Thyroid gland (tissue), 4 donors: ENCODE measurements at places on chromosomes 6 and 20.
A peak's percentile ranks its signal among the peaks of the same experiment; 100 is the strongest.

- DNase-seq: no peak
Measured at GRCh38 chr6:22457996-22458395, 111.4 kb upstream of the HDGFL1 start.

GRCh38 chr20:58202044-58202443, 26.4 kb downstream of the ANKRD60 start:
- DNase-seq: no peak

DNA sequence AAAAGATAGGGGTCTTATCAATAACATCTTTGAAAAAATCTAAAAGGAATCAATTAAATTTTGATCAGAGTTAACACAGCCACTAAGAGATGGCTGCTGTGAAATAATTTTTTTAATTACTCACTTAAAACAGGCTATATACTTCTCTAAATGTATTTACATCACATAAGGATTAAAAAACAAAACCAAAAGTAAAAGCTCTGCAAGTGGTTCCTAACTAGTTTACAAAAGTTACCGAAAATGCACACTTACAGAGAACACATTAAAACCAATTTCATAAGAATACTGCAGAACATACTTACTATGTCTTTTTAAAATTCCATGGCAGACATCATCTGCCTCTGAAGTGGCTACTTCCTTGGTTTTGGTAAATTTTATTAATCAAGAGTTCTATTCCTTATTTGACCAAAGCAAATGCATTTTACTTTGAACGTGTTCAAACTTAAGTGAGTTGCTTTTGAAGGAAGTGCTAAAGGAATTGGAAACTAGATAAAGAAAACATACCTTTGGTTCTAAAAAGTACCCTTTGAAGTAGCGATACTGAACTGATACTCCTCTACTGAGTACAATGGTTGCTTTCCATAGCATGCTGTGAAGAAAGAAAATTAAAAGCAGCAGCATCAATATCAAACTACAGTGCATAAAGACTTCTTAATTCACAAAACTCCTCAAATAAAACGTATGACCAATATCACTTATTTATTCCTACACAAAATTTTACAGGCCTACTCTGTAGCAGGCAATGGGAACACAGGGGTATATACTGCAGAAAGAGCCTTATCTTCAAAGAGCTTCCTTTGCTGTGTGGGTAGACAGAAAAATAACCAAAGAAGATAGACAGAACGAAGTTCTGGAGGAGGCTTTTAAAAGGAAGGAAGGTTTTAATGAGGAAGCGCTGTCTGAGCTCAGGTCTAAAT, 157.1 kb upstream of the SHLD1 start:
- no peak for DNase-seq

DNA sequence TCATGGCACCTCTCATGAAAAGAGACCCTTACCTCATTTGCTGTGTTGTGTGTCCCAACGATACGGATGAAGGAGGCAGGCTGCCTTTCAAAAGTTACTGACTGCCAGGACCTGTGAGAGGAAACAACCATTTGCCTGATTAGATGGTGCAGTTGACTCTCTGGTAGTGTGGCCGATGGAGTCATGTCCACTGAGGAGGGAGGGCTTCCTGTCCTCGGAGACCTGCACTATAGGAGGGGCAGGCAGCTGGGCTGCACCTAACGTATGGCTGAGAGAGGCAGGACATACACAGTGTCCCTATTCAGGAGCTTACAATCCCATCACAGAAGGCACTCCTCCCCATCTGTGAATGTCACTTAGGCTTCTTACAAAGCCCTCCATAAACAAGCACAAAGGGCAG, 373.0 kb downstream of the ZFAND3 start:
- DNase-seq: no peak

DNA sequence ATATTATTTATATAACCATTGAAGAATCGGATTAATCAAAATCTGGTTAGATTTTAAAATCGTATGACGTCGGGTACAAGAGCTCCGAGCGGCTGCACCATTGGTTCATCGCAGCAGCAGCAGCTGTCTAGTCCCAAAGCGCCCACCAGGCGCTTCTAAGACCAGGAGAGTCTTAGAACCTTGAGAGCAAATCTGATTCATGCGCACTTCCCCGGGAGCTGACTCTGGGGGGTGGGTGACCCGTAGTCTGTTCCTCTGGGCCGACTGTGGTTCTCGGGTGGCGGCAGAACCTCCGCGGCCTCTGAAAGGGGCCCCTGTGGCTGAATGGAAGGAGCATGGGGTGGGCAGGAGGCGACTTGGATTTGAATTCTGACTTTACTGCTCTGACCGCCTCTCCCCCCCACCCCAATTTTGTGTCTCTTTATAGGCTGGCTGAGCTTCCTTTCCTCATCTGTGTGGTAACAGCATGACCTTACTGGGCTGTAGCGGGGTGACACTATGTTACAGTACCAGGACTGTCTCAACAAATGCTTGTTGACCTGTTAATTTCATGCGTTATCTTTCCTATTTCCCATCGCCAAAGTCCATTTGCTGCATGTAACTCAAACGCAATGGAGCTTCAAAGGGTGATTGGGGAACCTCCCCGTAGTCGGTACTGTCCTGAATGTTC, 119.7 kb downstream of the RTN4IP1 start:
- DNase-seq: no peak

GRCh38 chr6:103344554-103345163, 1515.1 kb downstream of the HACE1 start:
- DNase-seq: no peak

GRCh38 chr20:49345524-49345923, 67.7 kb upstream of the ZNFX1 start:
- no peak for DNase-seq

GRCh38 chr6:143967706-143968376, 40.2 kb downstream of the PLAGL1 start:
- no peak for DNase-seq

- no peak for DNase-seq
Measured at GRCh38 chr20:22341508-22341907, 242.9 kb downstream of the FOXA2 start.

- DNase-seq: no peak
Measured at GRCh38 chr6:15416932-15417509, 171.2 kb downstream of the JARID2 start.

- no peak for DNase-seq
Measured at GRCh38 chr6:6881438-6882225, 226.1 kb upstream of the RREB1 start.

- no peak for DNase-seq
Measured at GRCh38 chr20:10861619-10862018, 187.8 kb upstream of the JAG1 start.

- DNase-seq: no peak
Measured at GRCh38 chr20:46423882-46424482, 17.6 kb upstream of the ELMO2 start.

- DNase-seq: no peak
Measured at GRCh38 chr6:150516199-150516598, 83.5 kb upstream of the PLEKHG1 start.

DNA sequence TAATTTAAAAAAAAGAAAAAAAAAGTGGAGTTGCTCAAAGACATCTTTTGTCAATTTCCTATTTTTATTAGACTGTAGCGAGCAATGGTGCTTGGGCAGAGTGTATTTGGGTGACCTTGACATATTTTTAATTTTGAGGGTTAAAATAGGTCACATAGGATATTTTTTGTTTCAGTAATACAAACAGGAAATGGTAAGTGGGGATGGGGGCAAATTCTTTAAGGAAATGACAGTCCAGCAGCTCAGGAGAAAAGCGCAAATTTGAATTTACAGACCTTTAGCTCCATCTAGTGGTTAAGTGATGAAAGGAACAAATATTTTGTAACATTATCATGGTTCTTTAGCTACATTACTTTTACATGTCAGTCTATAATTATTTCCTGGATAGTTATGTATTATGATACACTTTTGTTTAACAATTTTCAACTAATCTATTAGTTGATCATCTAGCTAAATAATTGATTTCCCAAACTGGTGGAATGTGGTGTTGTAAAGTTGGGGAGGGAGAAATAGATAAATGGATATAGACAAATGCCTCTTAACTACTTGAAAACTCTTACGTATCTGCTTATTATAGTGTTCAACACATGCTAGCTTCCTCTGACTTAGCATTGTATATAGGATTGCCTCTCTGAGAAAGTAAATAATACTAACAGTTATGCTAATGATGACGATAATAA, 10.0 kb downstream of the CITED2 start:
- DNase-seq: no peak

- no peak for DNase-seq
Measured at GRCh38 chr6:14276667-14277404, 159.3 kb downstream of the CD83 start.

DNA sequence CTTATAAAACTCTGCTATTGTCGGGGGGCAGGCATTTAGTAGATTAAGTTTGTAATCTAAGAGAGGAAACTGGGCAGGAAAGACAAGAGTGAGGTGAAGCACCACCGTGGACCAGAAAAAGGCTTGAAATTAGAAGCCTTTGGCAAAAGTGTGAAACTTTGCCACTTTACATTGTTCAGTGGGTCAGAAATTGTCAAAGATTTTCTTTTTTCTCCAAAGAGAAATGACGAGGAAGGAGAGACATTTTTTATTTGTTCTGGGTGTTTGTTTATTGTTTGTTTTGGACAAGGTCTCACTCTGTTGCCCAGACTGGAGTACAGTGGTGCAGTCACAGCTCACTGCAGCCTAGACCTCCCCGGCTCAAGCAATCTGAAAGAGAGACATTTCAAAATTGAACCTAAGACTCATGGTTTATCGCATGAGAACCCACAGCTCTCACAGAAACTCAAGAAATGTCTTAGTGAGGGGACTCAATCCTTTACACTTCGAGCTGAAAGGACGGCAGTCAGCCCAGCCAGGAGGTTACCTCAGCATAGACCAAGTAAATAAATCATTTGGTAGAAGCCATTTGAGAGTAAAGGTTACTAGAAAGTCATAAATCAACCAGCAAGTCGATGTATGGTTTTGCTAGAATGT, 262.8 kb upstream of the TAB2 start:
- DNase-seq: peak; percentile 73

GRCh38 chr20:46683939-46684750, 5.1 kb downstream of the TP53RK start:
- peak; percentile 68 for DNase-seq

GRCh38 chr6:156781861-156782631, 4.9 kb downstream of the ARID1B start:
- no peak for DNase-seq

DNA sequence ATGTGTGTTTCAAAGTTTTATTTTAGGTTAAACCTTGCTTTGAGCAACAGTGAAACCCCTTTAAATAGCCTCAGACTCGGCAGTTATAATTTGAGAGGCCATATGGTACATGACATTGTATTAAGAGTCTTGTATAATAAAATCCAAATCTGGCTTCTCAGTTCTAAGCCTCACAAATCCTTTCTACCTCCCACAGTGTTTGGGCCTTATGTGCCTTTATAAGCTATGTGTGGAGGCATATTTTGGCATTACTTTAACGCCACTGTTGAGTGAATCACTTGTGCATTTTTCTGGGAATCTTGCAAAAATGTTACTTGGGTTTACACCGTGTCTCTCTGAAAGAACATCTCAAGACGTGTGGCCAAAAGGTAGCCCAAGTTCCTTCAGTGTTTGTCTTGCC, 152.4 kb downstream of the COL9A1 start:
- no peak for DNase-seq

DNA sequence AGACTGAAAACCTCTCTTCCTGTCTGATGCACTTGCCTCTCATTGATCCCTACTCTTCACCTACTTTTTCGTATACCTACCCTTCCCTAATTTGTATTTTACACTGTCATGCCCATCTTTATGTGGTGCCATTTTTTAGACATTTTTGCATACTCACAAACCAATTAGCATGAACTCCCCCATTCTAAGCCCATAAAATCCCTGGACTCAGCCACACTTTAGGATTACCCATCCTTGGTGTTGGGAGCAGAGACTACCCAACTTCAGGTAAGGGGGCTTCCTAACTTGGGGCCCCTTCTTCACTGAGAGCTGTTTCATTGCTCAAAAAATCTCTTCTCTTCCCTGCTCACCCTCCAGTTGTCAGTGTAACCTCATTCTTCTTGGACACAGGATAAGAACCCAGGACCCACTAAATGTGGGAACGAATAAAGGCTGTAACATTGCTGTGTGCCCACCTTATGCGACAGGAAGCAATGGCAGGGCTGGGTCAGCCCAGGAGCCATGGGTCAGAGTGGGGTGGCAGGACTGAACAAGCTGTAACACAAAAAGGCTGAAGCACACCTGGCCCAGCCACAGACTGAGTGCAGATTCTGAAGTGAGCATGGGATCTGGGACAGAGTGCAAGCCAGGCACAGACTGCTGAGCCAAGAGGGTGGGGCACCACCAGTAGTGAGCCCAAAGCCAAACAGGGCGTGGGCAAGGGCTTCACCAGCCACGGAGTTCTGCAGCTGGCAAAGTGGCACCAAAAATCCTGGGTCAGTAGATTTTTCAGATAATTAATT, 789.1 kb upstream of the HS3ST5 start:
- DNase-seq: no peak

- DNase-seq: no peak
Measured at GRCh38 chr20:36374995-36375394, 68.9 kb downstream of the DLGAP4 start.

GRCh38 chr6:139336488-139336887, 38.0 kb downstream of the CITED2 start:
- DNase-seq: peak; percentile 80

DNA sequence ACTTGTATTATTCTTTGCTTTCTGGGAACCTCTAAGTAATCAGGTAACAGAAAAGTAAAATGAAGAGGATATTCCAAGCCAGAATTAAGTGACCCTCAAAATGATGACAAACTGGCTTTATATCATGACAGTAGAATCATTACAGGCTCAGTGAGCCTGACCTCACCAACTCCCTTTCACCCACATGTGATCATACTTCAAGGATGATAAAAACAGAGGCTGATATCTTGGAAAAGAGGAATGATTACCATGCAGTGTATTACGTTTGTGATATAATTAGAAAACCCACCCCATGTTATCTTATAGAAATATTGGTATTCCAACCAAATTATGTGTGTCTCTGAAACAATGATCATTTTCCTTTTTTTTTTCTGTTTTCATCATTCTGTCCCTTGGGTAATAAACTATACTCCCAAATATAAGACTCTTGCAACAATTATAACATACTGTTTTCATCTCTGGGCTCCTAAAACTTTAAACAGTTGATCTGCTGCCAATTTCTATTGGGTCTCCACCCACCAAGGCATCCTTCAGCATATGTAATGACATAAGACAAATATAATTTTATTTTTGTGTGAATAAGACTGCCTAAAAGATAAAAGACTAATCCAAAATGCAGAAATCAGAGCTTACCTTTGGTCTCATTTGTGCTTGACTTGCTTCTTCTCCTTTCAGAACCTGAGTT, 115.7 kb downstream of the DST start:
- no peak for DNase-seq

DNA sequence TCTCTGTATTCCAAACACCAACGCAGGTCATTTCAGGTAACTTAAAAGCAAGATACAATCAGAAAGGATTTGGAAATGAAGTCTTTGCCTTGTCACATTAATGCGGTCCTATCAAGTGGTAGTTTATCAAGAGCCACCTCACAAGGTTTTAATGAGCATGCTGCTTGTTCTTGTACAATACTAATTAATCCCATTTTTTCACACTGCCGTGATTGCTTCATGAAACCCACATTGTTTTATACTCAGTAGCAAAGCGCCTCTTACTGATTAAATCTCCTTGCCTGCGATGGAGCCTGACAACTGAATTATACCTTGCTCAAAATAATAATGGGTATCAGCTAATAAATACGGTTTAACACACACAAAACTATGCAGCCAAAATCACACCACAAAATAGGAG, 234.1 kb upstream of the TSHZ2 start:
- DNase-seq: no peak
